ENCODE measurements at places on chromosomes 11 and 22. TPM values are rescaled to one million over a fixed set of nuclear protein-coding genes. Genes with fewer than 3 reads are reported as not detected.

The FGF19 gene
- not detected for total RNA-seq

The PHF21B gene
- total RNA-seq, result 6.1 TPM

The P2RX6 gene
- 0.49 TPM for total RNA-seq

The CALCA gene
- not detected for total RNA-seq

The POTEH gene
- not detected for total RNA-seq

The CHRNA10 gene
- 0.25 TPM for total RNA-seq

The MYO7A gene
- 0.49 TPM for total RNA-seq

The OR6T1 gene
- total RNA-seq, result not detected

The ARHGAP20 gene
- total RNA-seq, result 52.4 TPM

The PHF21A gene
- total RNA-seq, result 22.9 TPM

The FAT3 gene
- 115 TPM for total RNA-seq

The FJX1 gene
- 30.2 TPM for total RNA-seq

The KCTD14 gene
- total RNA-seq, result 1.5 TPM

The PKNOX2 gene
- 5.4 TPM for total RNA-seq

The GVQW3 gene
- total RNA-seq, result 19.9 TPM

The PLAAT5 gene
- 1.5 TPM for total RNA-seq

The HSCB gene
- 4.2 TPM for total RNA-seq

The KREMEN1 gene
- total RNA-seq, result 6.6 TPM

The XRRA1 gene
- 6.1 TPM for total RNA-seq

The SNX32 gene
- total RNA-seq, result 10.8 TPM

The LRP4 gene
- total RNA-seq, result 14.5 TPM

The SIK2 gene
- 17.0 TPM for total RNA-seq

The CYB5R3 gene
- 15.5 TPM for total RNA-seq

The DDX25 gene
- total RNA-seq, result 19.9 TPM

The APOA4 gene
- total RNA-seq, result not detected

The MS4A15 gene
- total RNA-seq, result not detected

The TRIM66 gene
- total RNA-seq, result 1.2 TPM

The CTTN gene
- total RNA-seq, result 65.2 TPM

The CCDC87 gene
- 0.25 TPM for total RNA-seq

The MB gene
- total RNA-seq, result not detected

The PEX26 gene
- total RNA-seq, result 14.8 TPM

The TECTA gene
- 2.2 TPM for total RNA-seq

The ARFGAP3 gene
- 50.9 TPM for total RNA-seq

The RASSF10 gene
- total RNA-seq, result 2.7 TPM

The LZTR1 gene
- total RNA-seq, result 42.0 TPM

The XKR3 gene
- total RNA-seq, result not detected

The KCNE3 gene
- 0.98 TPM for total RNA-seq

The MS4A1 gene
- total RNA-seq, result not detected
